GF-D8 (cell line): ENCODE measurements at places on chromosomes 2 and 18.

- no peak for DNase-seq
These were observed 46.7 kb downstream of the DAPL1 start for GRCh38 chr2:158841850-158842249.

DNA sequence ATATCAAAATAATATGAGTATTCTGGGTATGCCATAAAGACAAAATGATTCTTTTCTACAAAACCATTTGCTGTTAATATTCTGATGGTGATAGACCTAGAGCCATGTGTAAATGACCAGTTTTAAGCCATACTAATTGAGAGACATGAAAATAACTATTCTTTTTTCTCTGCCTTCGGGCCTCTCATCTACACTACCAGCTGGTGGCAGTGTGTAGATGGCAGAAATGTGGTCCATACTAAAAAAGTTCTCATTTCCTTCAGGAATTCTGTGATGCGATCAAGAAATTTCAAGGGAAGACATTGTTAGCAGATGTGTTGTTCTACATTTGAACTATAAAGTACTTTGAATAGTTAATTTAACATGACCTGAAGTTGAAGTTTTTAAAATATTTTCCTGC is 485.2 kb downstream of the TRIB2 start:
- DNase-seq, result no peak

- no peak for DNase-seq
These were observed 1055.2 kb upstream of the FANCL start for GRCh38 chr2:59296279-59296678.

GRCh38 chr2:227480528-227480927 is 8.6 kb downstream of the AGFG1 start:
- DNase-seq, result no peak

DNA sequence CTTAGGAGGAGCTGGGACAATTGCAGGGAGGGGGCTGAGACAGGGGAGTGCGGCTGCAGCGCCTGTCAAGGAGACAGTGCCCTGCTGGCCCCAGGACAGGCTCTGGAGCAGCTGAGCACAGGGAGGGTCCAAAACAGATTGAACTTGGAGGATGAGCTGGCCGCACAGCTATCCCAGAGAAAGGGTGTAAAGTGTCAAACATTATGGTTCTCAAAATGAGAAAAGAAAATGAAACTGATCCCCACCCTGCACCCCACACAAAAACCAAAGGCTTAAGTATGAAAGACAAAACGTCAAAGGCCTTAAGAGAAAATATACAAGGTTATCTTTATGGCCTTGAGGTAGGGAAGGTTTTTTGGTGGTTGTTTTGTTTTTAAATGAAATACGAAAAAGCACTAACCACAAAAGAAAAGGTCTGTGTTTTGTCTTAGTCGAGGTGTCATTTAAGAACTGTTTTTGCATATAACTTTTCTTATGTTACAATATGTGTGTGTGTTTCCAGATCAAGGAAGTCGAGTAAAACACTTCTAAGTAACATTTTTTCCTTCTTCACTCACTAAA is 111.8 kb downstream of the HDAC4 start:
- no peak for DNase-seq

GRCh38 chr2:61241266-61241665 is 79.3 kb downstream of the C2orf74 start:
- no peak for DNase-seq

GRCh38 chr2:216371721-216372702 is at the start of gene MARCHF4:
TSS of gene MARCHF4 (minus strand) at chr2:216372483. CDS start at chr2:216370260, 2,223 bp downstream.
- no peak for DNase-seq

GRCh38 chr18:71398531-71398930 is 1109.7 kb downstream of the SOCS6 start:
- DNase-seq, result no peak

GRCh38 chr18:8988260-8988871 is 114.1 kb upstream of the NDUFV2 start:
- DNase-seq, result no peak

- DNase-seq, result no peak
These were observed 256.3 kb downstream of the CCDC178 start for GRCh38 chr18:33184175-33184574.

- DNase-seq, result no peak
These were observed 184.2 kb upstream of the NXPH2 start for GRCh38 chr2:138964418-138964817.

DNA sequence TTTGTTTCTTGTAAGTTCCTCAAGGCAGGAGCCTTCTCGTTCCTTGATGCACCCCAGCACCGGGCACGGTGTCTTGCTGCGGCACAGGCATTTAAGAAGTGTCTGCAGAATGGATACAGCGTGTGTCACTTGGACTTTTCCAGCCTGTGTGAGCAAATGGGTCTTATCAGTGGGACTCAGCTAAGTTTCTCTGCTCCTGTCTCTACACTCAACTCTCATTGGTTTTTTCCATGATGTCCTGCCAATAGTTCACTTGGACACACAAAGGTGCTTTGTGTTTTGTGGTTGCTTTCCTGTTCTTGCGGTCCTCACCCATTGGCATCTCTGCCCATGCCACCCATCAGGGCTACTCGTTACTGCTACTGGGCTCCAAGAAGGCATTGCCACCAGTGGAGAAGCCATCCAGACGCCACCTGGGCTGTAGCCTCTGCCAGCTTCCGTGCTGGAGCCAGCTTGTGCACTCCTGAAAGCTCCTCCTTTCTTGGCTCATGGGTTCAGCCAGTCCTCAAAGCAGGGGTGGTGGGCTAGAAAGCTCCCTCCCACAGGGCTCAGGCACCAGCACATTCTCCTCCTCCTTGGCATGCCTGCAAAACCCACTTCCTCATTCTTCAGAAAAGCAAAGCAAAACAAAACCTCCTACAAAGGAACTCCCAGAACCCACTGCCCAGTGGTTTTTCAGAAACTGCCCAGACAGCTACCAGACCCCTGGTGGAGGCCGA is 41.4 kb downstream of the IL1R2 start:
- peak; percentile 91 for DNase-seq
